ENCODE measurements at places on chromosomes 3 and 15.

GRCh38 chr3:177810162-177810623 lies 612.9 kb upstream of the TBL1XR1 start:
- no peak for DNase-seq

- no peak for DNase-seq
Observed at GRCh38 chr15:73383310-73384189, 14.8 kb upstream of the HCN4 start.

DNA sequence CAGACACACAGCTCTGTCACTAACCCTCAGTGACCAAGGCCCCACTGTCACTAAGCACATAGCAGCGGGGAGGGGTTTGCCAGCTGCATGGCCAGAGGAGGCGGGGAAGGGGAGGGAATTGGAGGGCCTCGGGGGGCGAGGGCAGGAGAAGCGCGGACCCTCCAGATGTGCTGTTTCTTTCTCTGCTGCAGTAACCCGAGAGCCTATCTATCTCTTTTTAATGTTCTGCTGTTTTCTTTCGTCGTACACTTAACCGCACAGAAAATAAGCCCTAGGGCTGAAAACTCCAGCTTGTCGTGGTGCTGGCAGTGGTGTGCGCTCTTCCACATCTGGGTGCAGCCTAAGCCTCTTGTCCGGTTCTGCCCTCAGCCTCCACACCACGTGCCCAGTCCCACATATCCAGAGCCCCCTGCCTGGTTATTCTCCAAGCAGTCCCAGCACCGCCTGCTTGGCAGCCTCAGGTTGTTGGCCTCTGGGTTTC lies 51.1 kb downstream of the BDH1 start:
- DNase-seq: no peak

- no peak for DNase-seq
Observed at GRCh38 chr15:100766243-100767000, 113.2 kb upstream of the ALDH1A3 start.

GRCh38 chr15:69729167-69729748 lies 276.6 kb downstream of the RPLP1 start:
- peak; percentile 58 for DNase-seq

- no peak for DNase-seq
Observed at GRCh38 chr3:128338536-128339330, 128.0 kb downstream of the DNAJB8 start.

- DNase-seq: no peak
Observed at GRCh38 chr3:112459750-112460149, 39.5 kb downstream of the BTLA start.

GRCh38 chr3:87867001-87867400 lies 191.8 kb downstream of the CGGBP1 start:
- no peak for DNase-seq

GRCh38 chr3:105360003-105360402 lies 6.7 kb upstream of the ALCAM start:
- no peak for DNase-seq

DNA sequence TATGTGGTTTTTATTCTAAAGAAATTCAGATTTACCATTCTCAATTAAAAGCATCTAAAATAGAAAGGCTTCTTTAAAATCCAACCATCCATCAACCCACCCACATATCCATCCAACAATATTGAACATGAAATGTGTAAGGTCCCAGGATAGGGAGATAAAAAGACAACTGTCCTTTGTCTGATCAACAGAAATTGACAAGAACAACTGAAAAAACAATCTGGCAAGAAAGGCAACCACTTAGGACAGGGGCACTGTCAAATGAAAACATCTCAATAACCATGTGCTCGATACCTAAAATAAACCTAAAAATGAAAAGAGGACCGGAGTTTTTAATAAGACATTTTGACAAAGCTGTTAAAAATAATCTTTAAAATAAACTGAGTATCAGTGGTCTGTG lies 67.2 kb downstream of the NR1I2 start:
- no peak for DNase-seq

DNA sequence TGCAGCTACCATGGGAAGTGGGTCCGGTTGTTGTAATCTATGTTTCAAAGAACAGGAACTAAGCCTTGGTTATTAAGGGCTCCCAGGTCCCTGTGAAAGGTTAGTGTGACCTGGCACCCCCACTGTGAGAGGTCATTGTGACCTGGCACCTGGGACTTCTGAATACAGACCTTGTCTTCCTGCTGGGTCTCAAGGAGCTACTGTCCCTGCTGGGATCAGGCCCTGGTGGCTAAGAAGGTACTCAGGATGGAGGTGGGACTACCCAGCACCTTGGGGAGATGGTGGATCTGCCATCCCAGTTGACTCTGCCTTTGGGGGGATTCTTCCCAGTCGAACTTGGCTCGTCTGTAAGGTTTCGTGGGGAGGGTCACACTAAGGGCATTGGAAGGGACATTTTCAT lies 10.3 kb upstream of the SLCO2A1 start:
- DNase-seq: no peak

DNA sequence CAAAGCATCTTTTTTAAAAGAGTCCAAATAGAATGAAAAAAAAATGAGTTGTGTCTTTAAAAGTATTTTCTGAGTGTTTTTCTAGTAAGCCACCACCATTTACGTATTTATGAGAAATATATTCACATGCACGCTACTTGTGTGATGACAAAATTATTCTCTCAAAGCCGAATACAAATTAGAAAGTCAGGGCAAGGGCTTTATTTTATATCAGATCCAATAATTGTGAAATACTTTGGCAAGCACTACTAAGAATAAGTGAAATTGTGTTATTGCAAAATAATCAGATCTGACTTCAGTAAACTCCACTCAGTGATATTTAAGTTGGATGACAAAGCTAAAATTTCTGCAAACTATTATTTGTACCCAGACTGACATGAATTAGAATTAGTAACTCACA lies 589.3 kb upstream of the KCNMB2 start:
- DNase-seq: no peak

DNA sequence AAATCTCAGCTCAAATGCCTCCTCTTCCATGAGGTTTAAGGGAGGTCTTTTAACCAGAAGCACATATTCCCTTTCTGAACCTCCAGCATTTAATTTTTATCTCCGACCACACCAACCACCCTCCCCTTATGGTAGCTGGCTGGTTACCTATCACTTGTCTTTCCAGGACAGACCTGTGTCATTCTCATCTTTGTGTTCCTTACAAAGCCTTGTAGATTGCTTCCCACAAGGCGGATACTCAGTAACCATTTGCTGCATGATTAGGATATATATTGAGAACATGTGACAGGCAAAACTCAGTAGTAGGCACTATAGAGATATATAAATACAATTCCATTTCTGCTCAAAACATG lies 119.5 kb downstream of the RPL22L1 start:
- no peak for DNase-seq

GRCh38 chr3:174408310-174408709 lies 450.8 kb upstream of the NAALADL2 start:
- no peak for DNase-seq

- no peak for DNase-seq
Observed at GRCh38 chr3:5330152-5330810, 142.8 kb downstream of the EDEM1 start.

GRCh38 chr3:122387709-122388108 lies 3.7 kb downstream of the FAM162A start:
- DNase-seq: no peak

DNA sequence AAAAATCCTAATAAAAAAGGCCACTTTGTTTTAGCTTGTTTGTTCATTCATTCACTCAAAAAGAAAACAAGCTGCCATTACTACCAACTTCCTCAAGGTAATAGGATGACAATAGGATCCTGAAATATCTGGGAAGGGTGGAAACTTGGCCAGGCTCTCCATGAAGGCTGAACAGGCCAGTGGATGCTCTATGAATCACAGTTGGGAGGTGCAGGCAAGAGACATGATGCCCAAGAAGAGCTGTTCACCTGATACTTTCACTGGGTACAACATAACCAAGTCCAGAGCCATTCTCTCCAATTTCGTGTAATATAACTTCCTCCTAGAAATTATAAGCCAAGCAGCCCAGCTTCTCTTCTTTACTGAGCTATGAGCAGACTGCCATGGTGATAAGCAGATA lies 37.3 kb downstream of the NMNAT3 start:
- no peak for DNase-seq

- no peak for DNase-seq
Observed at GRCh38 chr3:10417847-10418246, 87.5 kb downstream of the ATP2B2 start.

- DNase-seq: no peak
Observed at GRCh38 chr15:67066959-67067853, 1.8 kb downstream of the SMAD3 start.

DNA sequence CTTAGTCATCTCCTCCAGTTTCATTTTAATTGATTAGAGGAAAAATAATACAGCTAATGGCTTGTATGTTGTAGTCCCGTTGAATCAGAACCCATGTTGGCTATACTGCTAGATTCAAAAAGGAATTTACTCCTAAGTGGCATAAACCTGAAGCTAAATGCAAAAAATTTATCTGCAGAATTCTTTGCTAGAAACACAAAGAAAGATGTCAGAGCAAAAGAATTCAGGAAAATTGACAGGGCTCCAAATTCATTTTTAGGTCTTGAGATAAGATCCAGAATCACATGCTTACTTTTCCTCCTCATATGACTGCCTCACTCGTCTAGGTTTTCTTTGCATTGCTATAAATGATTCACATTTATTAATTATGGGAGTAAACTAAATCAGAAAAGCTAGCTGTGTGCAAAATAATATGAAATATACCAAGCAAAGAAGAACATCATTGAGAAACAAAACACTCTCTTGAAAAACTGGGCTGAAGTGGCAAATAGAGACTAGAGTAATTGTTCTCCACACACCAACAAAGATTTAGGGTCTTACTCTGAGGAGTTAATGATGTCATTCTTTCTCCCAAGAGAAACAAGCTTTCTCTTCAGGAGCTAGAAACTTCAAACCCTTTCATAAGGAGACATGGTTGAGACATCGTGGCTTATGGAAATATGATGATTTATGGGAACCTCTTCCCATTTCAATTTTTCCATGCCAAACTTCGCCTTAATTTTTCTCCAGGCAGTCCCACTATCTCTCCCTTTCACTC lies 94.8 kb upstream of the FEZF2 start:
- DNase-seq: no peak

- DNase-seq: no peak
Observed at GRCh38 chr3:56899851-56900250, 98.1 kb upstream of the ARHGEF3 start.

DNA sequence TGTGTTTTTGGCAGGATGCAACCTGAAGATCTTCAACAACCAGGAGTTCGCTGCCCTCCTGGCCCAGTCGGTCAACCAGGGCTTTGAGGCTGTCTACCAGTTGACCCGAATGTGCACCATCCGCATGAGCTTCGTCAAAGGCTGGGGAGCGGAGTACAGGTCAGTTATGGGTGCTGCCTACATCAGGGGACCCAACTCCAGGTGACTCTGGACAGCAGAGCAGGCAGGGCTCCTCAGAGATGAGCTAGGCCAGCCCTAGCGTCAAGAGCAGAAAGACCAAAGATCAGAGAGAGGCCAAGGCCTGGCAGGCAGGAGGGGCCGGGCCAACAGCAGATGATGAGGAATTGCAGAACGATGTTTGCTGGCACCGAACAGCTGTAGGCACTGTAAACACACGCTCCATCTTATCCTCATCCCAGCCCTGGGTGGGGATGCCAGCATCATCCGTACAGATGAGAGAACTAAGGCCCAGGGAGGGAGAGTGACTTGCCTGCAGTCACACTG lies 67.1 kb downstream of the AAGAB start:
- DNase-seq: no peak

- no peak for DNase-seq
Observed at GRCh38 chr3:160185751-160186150, 39.5 kb upstream of the C3orf80 start.

GRCh38 chr3:42019144-42019952 lies 57.4 kb upstream of the ULK4 start:
- DNase-seq: no peak

DNA sequence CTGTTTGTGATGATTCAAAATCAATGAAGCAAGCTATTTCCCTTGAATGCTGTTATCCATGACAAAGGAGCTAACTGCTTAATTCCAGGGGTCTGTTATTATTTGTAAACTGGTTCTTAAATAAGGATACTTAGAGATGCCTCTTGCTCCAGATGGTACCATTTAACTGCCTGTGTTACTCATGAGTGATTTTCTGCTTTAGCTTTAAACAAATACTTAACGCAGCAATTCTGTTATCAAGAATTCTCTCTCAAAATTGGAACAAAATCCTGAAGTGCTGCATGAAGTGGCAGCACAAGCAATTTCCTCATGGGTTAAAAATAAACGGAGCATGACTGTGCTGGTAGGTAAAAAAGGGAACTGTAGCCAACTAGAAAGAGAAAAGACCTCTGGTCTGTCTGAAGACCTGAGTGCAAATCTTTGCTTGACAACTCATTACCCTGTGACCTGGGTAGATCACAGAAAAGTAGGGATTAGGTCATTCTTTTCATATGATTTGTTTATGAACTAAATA lies 62.5 kb upstream of the GBE1 start:
- no peak for DNase-seq

- no peak for DNase-seq
Observed at GRCh38 chr15:96807361-96807760, 476.9 kb downstream of the NR2F2 start.

DNA sequence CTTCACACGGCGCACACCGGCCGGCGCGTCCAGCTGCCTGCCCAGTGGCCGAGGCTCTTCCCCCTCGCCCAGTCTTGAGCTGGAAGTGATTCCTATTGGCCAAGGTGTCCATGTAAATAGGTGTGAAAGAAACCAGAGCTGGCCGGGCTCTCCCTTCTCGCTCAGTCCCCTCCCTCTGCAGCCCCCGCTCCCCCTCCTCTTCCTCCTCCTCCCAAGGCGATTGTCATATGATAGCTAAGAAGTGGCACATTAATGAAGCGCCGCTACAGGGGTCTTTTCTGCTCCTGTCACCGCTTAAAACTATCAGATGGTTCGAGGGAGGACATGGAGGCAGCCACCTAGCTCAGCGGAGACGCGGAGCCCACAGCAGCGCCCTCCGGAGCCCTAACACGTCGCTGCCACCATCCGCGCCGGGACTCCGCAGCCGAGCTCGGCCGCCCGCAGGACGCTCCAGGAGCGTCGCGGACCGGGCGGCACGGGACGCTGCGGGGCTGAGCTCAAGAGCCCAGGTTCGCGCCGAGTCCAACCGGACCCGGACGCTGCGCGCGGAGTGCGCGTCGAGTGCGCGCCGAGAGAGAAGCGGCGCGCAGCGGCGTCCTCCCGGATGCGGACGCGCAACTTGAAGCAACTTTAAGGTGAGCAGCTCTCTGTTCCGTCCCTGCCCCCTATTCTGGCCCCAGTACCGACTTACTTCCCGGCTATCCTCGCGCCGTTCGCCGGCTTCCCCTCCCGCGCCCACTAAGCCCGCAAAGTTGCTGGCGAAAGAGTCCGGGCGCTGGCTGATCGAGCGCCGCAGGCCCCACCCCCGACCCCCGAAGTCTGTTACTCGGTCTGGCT lies at the start of gene FOXB1:
Gene FOXB1, plus strand, starts transcription at position 303 of the 837 bp plus-strand sequence. CDS start 653 bp downstream, outside the sequence.
- DNase-seq: no peak

DNA sequence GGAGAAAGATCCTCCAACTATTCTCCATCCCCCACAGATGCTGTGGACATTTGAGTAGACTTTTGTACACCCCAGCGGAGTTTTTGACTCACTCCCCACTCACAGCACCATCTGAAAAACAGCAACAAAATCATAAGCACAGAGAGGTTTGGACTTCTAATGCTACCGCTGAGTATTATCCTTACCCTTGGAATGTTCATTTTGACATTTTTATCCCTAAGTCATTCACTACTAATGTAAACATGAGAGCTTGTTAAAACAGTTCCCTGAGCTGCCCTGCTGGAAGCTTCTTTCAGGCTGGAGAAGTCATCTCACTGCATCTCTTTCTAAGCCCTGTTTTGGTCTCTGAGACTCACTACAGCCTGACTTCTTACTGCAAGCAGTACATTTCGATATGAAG lies 1045.9 kb downstream of the MCTP2 start:
- no peak for DNase-seq

- no peak for DNase-seq
Observed at GRCh38 chr3:123582315-123582714, 2.5 kb downstream of the HACD2 start.

GRCh38 chr3:120544361-120544760 lies 51.8 kb upstream of the NDUFB4 start:
- no peak for DNase-seq
